ENCODE measurements at places on chromosomes 6 and 20.

DNA sequence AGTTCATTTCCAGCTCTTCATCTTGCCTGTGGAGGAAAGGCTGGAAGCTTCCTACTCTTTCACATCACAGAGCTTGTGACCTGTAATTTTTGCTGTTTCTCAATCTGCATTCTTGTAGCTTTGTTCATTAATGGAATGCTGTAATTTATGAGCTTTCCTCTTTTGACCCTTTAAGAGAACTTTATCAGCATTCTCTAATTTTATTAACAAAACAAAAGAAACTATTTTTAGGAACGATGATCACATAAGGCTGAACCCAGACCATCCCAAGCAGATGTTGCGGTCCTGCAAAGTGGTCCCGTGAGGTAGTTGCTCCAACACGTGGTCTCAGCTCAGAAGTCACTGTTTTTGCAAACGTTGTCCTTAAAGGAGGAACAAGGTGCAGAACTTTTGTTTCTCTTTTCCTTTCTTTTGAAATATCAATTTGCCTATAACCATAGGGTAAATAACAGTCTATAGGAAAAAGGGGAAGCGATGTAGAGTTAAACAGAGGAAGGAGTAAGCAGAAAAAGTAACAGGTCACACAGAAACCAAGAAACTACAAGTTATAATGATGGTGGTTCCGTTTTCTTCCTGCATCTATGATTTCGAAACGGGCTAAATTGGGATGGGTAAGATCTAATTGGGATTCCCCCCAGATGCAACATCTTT, 121.3 kb upstream of the PHACTR1 start:
- no peak for DNase-seq

- DNase-seq, result no peak
These were observed 207.4 kb upstream of the ZNF217 start for GRCh38 chr20:53800883-53801604.

DNA sequence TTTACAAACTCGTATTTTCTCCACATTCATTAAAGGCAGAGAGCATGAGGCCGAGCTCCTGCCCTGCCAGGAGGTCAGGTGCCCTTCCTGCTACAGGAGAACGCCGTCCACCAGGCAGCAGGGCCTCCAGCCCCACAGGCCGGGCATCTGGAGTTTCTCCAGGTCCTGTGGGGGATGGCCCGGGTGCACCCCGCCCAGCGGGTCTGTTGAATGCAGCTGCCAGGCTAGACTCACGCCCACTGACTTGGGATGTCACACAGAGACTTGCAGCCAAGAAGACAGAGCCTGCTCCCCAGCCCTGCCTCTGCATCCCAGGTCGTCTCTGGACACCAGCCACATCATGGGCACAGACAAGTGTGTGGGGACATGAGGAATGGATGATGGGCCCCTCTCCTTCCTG, 376.4 kb downstream of the CDH4 start:
- DNase-seq, result no peak

DNA sequence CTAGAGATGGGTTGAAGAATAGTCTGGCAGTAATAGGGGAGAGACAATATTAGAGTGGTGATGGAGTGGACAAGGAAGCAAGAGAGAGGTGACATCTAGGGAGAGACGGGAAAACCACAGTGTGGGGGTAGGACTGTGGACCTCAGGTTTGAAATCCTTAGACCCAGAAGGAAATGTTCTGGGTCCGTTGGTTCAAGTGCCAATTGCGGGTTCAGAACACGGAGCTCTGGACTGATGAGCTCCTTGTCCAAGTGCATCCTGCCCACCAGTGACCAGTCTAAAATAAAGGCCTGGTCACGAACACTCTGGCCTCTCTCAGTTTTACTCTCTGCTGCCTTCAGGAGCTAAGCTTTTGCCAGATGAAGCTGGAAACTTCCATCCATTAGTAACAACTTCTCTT, 174.0 kb downstream of the LINC00237 start:
- DNase-seq, result no peak

GRCh38 chr6:50936277-50936681, 117.6 kb downstream of the TFAP2B start:
- no peak for DNase-seq

DNA sequence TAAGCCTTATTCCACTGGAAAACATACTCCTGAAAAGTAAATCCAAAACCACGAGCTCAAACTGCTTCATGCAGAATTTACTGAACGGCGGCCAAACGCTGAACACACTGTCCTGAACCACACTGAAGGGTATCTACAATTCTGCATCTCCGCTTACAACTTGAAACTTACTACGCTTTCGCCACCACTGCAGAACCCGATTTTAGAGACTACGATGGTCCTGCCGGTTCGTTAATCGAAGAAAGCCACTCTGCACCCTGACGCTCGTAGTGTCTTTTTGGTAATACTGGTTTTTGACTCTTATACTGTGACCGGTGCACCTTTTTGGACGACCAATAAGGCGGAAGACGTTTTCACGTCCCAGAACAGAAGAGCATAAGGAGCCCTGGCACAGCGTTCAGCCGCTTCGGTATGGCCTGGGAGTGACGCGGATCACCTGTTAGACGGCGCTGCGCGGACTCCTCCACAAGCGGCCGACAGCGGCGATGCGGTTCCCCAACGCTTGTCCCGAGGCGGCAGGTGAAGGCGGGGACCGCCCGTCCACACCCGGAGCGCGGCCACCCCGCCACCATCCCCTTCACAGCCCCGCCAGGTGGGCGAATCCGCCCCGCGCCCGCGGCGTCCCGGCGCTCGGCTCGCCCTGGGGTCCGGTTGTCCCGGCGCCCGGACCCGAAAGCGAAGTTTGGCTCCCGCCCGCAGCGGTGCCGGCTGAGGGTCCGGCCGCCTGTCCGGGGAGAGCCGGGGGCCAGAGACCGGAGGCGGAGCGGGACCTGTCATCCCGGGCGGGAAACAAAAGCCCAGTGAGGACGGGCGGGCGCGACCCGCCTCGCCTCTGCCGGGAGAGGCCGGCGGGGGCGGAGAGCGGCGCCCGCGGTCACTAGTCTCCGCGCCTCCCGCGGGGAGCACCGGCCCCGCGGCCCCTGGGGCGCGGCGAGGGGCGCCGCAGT, 784 bp downstream of the FKBP5 start:
- DNase-seq, result peak; percentile 78

GRCh38 chr6:167513778-167514177, 188.9 kb downstream of the TTLL2 start:
- DNase-seq, result no peak

GRCh38 chr20:33675136-33675959, 1.1 kb upstream of the NECAB3 start:
- DNase-seq, result no peak

DNA sequence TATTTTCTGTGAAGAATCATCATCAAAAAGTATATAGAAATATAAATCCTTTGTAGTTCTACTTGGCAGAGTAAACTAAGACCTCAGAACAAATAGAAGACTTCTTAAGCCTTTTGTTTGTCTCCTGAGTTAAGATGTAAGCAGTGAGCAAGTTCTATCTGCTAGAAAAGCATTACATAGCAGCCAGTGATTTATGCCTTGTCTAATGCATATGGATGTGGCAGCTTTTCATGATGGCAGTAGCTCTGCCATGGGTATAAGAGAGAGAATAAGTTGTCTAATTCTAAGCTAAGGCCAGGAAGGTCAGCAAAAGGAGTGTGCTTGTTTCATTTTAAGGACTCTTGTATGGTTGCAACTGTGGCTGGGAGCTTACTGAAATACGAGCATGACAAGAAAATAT, 920.2 kb downstream of the GRIK2 start:
- DNase-seq, result no peak

DNA sequence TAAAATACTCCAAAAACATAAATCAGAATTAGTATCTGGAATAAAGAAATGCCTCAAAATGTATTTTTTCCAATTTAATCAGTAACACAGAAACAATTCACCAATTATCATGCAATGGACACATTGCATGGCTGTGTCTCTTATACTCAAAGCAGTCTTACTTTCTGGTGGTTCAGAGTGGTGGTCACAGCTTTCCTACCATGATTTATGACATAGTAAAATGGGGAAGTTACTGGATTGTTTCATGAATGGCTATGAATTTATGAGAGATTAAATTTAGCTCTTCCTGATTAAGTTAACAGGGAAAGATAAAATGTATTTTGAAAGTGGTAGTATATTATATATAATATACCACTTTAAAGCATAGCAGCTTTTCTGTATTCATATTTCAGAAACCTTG, 331.5 kb upstream of the MAP3K7 start:
- no peak for DNase-seq

- DNase-seq, result no peak
These were observed 14.9 kb downstream of the EBF4 start for GRCh38 chr20:2707353-2708072.

- no peak for DNase-seq
These were observed 450.3 kb upstream of the MAN1A1 start for GRCh38 chr6:119799596-119800509.

GRCh38 chr6:26205625-26206574, 118.7 kb downstream of the HFE start:
- no peak for DNase-seq

GRCh38 chr6:67630146-67630545, 1004.9 kb upstream of the ADGRB3 start:
- no peak for DNase-seq
